Jurkat, Clone E6-1 (cell line): ENCODE measurements at places on chromosomes 13 and 19.

DNA sequence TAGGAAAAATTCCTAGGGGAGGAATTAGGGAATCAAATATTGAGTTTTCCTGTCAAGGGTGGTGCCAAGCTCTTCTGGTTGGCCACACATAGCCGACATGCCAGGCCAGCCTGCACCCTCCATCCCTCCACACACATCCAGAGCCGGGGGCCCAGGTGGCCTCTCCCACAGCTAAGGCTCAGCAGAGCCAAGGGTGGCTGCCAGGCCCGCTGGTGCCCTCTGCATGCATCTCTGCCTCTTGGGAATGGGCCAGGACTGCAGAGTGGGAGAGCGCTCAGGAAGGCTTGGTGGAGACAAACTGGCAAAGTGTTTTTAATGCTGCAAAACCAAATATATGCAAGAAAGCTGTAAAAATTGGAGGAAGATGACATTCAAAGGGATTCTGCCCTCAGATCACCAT lies 42.7 kb upstream of the GAS6 start:
- no peak for DNase-seq

DNA sequence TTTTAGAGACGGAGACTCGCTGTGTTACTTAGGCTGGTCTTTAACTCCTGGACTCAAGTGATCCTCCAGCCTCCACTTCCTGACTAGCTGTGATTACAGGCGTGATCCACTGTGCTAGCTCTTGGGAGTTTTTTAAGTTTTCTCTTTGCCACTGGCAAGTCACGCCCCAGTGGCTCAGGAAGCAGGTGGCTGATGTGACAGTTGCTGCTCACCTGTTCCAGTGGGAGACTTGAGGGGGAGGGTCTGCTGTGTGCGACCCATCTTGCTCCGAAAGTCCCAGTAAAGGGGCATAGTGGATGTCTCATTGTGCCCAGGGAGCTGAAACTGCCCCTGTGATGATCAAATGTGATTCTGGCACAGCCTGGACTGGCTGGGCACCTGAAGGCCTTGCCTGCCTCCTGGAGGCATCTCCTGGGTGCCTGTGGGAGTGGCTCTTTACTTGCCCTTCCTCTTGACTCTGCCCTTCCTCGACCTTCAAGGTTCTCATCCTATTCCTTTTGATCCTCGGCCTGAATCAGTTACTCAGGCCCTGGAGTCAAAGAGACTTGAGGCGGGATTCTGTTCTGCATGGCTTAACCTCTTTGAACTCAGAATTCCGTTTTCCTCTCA lies 7.8 kb downstream of the SMARCA4 start:
- peak; percentile 79 for DNase-seq

DNA sequence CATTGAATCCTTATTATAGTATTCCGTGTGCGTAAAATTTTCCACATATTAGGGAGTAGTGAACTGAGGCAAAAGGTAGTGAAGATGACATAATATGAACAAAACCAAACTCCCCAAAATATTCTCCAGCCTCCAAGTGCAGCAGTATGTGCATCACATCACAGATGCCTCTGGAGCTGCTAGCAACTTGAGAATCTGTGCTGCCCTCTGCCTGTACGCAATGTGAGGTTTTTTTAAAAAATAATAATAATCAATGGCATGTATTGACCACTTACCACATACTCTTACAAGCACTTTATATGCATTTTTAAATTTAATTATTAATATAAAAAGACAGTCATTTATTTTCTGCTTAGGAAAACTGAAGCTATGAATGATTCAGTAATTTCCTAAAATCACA lies 583.0 kb upstream of the SPRY2 start:
- DNase-seq, result no peak

DNA sequence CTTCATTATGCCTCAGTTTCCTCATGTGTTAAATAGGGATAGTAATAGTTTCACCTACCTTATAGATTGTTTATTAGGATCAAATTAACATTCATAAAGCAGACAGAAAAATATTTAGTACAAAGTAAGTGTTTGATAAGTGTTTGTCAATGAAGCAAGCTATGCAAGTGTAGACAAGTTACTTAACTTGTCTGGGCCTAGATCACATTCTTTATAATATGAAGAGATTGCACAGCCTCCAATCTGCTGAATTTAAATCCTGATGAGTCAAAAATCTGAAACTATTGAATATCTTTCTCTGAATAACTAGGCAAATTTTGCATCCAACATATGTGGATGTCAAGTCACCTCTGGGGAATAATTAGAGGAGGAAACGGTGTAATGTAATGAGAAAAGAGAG lies 170.5 kb downstream of the MZT1 start:
- DNase-seq, result no peak
